ENCODE measurements at places on chromosomes 6 and 20. TPM values are rescaled to one million over a fixed set of nuclear protein-coding genes. Genes with fewer than 3 reads are reported as not detected.

The JPH2 gene
- 0.18 TPM for total RNA-seq

The LY6G5B gene
- total RNA-seq: 3.6 TPM

The SIRPD gene
- total RNA-seq: not detected

The DEFB112 gene
- total RNA-seq: not detected

The TNFRSF6B gene
- 4.1 TPM for total RNA-seq

The SIGLEC1 gene
- total RNA-seq: not detected

The MBOAT1 gene
- total RNA-seq: 1.0 TPM

The MRPS10 gene
- 24.2 TPM for total RNA-seq

The HAO1 gene
- not detected for total RNA-seq

The HLA-DQB1 gene
- not detected for total RNA-seq

The KCNK15 gene
- not detected for total RNA-seq

The MCCD1 gene
- total RNA-seq: not detected

The CAGE1 gene
- total RNA-seq: 0.16 TPM

The FAM162B gene
- not detected for total RNA-seq

The GLP1R gene
- not detected for total RNA-seq

The SIM1 gene
- total RNA-seq: not detected

The AAR2 gene
- total RNA-seq: 61.5 TPM

The HFE gene
- total RNA-seq: 8.7 TPM

The HSPA12B gene
- not detected for total RNA-seq

The LY6G5C gene
- total RNA-seq: 2.1 TPM

The NKAIN2 gene
- total RNA-seq: 0.13 TPM

The CAPN11 gene
- total RNA-seq: not detected

The SLC24A3 gene
- total RNA-seq: not detected

The FKBP5 gene
- total RNA-seq: 7.7 TPM

The ID4 gene
- total RNA-seq: not detected

The TMX4 gene
- total RNA-seq: 9.4 TPM
